ENCODE measurements at places on chromosomes 5 and 9.

DNA sequence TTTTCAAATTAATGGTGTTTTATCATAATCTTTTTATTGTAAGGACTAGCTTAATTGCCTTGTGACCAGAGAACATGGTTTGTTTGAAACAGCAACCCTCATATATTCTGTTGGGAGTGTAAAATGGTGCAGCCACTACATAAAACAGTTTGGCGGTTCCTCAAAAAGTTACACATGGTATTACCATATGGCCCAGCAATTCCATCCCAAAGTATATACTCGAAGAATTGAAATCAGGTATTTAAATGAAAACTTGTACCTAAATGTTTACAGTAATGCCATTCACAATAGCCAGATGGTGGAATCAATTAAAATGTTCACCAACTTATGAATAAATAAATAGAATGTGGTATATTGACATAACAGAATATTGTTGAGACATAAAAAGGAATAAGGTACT, 14.8 kb upstream of the IL33 start:
- no peak for DNase-seq

GRCh38 chr5:95823738-95824609, 1.4 kb upstream of the GLRX start:
- peak; percentile 81 for DNase-seq

DNA sequence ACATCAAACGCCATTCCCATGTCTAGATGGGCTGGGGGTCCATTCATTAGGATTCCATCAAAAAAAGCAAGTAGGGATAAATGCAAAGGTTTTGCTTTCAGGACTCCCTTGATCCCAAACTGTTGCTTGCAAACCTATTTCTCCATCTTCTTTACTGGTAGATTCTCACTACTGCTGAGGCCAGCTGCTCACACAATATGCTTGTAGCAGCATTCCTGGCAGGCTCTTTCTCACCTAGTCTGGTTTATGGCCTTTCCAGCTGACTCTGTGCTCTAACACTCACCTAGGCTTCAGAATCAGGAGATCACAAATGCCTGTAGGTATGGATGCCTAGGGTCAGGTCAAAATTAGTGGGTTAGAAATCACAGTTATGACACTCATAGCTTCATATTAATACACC, 274.7 kb downstream of the GABRB2 start:
- DNase-seq: no peak

DNA sequence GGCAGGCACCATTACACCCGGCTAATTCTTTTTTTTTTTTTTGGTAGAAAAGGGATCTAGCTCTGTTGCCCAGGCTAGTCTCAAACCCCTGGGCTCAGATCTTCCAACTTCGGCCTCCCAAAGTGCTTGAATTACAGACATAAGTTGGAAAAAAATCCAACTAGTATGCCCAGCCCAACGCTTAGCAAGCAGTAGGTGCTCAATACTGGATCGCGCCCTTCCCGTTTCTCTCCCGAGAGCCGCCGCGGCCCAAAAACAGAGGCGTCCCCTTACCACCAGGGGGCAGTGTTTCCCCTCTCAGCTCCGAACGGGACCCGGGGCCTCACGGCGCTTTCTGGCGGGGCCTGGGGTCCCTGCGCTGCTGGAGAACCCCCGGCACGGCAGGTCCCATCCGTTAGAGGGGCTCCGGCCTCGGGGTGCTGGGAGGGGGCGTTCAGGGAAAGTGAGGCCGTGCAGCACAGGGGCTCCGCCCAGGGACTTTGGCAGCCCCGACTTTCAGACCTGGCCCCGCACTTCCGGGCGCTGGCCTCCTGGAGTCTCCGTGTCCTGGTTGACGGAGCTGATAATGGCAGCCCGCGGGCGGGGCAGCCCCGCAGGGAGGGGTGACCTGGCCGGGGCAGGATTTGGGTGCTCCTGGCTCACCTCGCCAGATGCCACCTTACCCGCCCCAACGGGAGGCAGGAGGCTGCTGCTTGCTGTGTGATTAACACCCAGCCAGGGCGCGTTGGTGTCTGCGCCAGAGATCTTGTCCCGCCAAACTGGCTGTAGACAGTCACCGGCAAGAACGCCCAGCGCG, 15.2 kb downstream of the PTGES start:
- DNase-seq: peak; percentile 88

GRCh38 chr9:35287987-35288632, 126.3 kb downstream of the UNC13B start:
- no peak for DNase-seq

- DNase-seq: peak; percentile 69
Measured at GRCh38 chr5:32312197-32312594, 543 bp downstream of the MTMR12 start.

GRCh38 chr9:134624621-134625181, 16.9 kb upstream of the COL5A1 start:
- peak; percentile 54 for DNase-seq

DNA sequence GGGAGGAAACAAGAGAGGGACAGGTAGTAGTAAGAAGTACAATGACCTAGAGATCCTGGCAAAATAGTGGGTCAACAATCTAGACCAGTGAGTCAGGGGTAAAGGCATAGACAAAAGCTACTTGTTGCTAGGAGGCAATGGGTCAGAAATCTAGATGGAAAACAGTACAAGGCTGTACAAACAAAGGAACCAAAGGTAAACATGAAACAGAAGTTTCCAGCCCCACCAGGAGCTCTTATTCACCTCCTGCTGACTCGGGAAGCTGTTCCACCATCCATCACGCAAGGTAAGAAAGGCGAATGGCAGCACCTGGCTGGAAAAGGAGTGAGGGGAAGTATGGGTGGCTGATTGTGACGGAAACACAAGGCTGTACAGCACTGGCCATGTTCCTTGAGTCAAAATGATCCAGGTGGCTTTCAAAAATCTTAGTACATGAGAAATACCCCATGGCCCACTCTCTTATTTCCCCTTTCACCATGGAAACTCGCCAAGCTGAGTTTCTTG, 70.5 kb upstream of the RAI14 start:
- DNase-seq: no peak

DNA sequence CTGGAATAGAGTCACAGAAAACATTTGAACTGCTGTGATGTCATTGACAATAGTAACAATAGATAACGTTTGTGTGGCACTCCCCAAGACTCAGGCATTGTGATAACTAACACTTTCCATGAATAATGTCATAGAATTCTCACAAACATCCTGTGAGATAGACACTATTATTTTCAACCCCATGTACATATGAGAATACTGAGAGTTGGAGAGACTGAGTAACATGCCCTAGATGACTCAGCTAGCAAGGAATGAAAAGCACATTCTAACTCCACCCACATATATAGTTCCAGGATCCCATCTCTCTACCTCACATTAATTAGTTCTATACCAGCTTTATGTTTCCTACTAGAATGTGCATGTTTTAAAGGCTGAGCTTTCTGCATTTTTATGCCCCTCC, 71.4 kb downstream of the ASTN2 start:
- no peak for DNase-seq

GRCh38 chr5:168362097-168362885, 70.8 kb downstream of the WWC1 start:
- no peak for DNase-seq

DNA sequence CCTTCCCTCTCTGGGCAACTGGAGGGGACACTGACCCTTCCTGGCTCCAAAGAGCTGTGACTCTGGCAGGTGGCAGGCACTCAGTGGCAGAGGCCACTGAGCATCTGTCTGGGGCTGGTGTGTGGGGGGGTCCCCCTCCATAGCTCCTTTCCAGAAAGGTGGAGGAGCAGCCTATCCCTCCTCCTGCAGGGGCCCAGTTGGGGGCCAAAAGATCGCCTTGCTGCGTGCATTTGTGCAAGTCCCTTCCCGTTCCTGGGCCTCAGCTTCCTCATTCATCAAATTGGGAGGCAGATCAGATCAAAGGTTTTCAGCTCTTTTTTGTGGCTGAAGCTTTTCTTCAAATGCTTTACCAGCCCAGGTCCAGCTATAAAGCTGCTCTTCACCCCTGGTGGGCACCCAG, 77.7 kb downstream of the NTNG2 start:
- no peak for DNase-seq

DNA sequence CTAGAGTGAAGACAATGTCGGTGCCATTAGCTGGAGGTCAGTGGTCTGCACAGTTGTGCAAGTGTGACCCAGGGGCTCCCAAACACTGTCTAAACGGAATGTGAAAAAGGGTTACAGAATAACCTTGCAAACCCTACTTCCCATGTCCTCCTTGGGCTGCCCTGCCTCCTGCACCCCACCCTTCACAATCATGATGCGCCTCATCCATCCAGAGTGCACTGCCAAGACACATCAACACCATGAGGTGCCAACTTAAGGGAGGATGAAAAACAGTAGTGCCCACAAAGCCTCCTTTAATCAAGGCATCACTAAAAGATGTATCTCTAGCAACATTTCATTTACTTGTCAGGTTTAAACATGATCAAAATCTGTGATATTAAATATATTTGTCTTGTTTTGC, 87.1 kb downstream of the SETX start:
- DNase-seq: no peak

DNA sequence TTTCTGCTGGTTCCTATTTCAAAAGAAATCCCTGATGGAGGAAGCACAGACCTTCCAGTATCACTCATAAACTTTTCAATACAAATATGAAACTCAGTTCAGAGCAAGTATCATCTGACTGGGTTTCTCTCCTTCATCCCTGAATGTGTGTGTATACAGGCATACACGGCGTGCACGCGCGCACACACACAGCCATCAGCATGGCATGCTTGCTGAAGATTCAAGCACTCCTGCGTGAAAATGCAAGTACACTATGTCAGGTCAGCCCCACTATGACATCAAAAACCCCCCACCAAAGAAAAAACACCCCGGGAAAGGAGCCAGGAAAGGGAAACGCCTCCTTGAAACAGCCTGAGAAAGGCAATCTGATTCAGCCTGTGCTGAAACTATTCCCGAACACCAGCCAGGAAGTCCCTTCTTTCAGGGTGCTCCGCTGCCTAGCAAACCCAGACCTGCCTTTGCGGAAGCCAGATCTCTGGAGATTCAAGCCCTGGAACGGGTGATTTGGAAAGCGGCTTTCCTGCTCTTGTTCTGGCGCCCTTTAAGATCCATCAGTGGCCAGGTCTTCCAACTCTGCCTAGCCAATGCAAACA, 831 bp downstream of the KLHL3 start:
- DNase-seq: no peak

GRCh38 chr5:161314033-161314432, 232.5 kb downstream of the GABRB2 start:
- DNase-seq: no peak

GRCh38 chr9:21591221-21592062, 109.3 kb upstream of the IFNE start:
- peak; percentile 69 for DNase-seq

- no peak for DNase-seq
Measured at GRCh38 chr9:91246846-91247245, 114.9 kb downstream of the AUH start.

- DNase-seq: no peak
Measured at GRCh38 chr9:19967888-19968459, 179.1 kb upstream of the SLC24A2 start.

GRCh38 chr5:41542183-41542582, 31.8 kb upstream of the PLCXD3 start:
- no peak for DNase-seq
